8988T (cell line): ENCODE measurements at places on chromosomes 5 and 9.

DNA sequence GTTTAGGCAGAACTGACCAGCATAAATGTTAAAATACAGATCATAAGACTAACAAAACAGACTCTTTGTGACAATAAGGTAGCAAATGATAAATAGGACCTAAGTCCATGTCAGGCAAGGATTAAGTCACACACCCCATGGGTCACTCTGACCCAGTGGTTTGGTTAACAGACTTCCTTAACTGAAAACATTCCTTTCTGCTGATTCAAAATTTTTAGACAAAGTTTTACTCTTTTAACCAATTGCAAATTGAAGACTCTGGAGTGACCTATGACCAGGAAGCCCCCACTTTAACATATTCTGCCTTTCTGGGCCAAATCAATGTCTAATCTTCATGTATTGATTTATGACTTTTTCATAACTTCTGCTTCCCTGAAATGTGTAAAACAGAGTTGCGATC is 4.9 kb upstream of the NXNL2 start:
- DNase-seq: no peak

- DNase-seq: no peak
Observed at GRCh38 chr5:2135354-2135753, 252.6 kb upstream of the IRX4 start.

DNA sequence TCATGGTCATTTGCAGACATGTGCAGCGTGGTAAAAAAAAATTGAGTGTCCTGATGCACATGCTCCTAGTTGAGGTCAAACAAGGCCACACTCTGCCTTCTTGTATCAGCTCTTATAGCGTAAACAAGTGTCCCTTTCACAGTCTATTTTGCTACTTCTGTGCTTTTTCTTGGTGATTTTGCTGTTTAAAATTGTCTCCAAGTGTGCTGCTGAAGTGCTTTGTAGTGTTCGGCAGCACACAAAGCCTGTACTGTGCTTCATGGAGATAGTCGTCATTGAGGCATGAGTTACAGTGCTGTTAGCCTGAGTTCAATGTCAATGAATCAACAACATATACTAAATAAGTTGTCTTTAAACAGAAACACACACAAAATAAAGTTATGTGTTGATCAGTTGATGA is 690.4 kb upstream of the MEF2C start:
- no peak for DNase-seq

- no peak for DNase-seq
Observed at GRCh38 chr9:28045051-28045450, 471.8 kb upstream of the C9orf72 start.

GRCh38 chr9:69432623-69433022 is 107.6 kb downstream of the ENTREP1 start:
- DNase-seq: no peak

DNA sequence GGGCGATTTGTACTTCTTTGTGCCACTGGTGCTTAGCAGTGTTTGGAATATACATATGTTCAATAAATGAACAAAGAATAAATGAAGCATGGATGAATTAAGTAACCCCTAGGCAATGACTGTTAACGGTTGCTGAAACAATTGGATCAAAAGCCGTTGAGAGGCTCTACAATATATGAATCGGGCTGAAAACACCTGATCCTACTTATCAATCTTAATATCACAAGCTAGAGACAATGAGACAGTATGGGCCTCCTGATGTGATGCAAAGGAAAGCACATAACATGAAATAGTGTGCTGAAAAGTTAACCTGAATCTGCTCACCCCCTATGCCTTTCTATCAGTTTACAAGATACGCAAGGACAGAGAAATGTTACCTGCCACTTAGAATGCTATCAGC is 410.3 kb upstream of the RGMB start:
- DNase-seq: no peak
